NCI-H2029 (cell line): ENCODE measurements at places on chromosomes 5 and 9.

DNA sequence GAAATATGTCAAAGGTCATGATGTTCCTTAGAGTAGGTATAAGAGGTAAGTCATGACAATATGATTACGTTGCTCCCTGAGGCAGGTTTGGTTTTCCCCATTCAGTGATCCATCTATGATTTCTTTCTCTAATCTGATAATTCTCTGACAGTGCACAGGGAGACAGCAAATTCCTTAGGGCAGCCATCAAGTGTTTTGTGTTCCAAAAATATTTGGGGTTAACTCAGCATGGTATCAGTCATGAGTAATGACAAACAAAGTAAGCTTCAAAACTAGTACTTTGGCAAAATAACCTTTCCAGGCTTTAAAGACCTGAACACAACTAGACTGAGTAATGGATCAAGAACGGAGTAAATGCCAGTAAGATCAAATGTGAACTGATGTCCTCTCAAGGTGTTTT, 55.3 kb upstream of the SPATA31E1 start:
- DNase-seq: no peak

DNA sequence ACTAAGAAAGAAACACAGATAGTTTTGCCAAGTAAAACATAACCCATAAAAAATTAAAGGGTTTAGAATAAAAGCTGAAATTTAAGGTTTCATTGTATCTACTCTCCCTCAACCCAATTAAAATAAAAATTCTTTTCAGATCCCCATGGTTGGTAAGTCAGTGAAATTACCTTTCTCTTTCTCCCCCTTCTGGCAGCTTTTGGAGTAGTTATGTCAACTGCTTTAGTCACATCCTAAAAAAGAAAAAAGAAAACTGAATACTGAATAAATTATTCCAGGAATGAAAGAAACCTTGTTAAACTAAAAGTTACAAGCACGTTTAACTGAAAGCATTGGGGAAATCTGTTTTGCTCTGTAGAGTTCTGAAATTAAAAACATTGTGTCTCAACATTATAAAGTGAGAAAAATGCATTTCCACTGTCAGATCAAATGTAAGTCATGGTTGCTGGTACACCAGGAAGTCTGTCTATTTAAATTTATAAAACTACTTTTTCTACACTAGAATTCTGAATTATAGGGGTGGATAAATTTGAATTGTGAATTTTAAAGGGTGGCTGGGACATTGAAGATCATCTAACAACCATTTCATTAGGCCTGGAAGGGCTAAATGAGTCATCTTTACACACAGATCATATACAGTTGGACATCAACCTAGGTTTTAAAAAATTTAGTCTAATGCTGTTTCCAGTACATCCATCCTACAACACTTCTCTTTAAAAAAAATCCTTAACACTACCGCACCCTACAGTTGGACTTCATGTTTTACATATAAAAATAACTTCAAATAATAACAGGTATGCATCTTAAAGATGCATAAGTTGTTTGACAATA, 24.7 kb downstream of the PSIP1 start:
- DNase-seq: no peak

DNA sequence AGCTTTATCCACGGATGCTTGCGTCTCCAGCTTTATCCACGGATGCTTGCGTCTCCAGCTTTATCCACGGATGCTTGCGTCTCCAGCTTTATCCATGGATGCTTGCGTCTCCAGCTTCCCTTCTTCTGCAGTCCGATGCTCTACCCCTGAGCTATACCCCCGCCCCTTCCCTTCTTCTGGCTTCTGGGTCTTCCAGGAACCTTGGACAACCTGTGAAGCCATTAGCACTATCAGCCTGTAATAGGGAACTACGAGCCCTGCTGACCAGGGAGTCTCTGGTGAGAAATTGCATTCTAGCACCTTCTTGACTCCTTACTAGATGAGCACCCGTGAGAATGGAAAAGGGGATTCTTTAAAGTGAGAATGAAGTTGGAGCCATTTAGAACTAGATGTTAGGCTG, 39.1 kb upstream of the SH3PXD2B start:
- DNase-seq: no peak

DNA sequence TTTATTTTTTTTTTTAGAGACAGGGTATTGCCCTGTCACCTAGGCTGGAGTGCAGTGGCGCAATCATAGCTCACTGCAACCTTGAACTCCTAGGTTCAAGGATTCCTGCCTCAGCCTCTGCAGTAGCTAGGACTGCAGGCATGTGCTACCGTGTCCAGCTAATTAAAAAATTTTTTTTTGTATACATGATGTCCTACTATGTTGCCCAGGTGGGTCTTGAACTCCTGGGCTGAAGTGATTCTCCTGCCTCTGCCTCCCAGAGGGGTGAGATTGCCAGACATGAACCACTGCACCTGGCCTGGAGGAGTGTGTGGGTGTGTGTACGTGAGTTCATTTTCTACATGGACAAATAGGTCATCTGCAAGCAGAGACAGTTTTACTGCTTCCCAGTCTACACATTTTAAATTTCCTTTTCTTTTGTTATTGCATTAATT, 33.8 kb downstream of the JMY start:
- DNase-seq: no peak

- no peak for DNase-seq
These were observed 233.7 kb upstream of the TARS1 start for GRCh38 chr5:33206962-33207506.

- no peak for DNase-seq
These were observed 47.8 kb upstream of the ALDH1B1 start for GRCh38 chr9:38344566-38345324.

DNA sequence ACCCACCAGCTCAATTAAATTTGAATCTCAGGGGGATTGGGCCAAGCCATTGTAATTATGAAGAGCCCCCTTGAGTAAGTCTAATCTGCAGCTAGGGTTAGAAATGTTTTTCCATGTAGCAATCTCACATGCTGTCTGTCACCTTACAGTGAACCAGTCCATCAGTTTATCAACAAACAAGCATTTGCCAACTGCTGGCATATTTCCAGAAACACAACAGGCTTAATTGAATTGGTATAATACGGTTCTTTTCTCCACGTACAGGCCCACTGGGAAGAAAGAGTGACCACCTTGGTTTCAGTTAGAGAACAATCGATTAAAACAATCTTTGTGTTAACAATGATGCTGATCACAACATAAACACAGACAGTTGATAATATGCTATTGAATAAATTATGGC, 67.4 kb downstream of the NSUN2 start:
- peak; percentile 20 for DNase-seq

DNA sequence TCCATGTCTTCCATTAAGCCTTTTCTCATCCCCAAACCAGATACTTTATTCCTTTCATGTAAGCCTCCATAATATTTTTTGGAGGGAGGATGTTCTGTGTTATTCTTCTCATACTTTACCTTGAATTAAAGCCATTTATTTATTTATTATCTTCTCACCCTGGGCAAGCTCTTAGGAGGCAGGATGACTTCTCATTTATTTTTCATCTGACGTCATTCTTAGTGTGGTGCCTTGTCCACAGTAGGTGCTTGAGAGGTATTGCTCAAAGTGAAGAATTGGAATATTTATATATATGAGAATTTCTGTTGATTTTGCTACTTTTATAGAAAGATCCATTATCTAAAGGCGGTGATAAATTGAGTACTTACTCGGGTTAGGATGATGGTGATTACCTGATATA, 458.3 kb upstream of the ACTBL2 start:
- DNase-seq: no peak

DNA sequence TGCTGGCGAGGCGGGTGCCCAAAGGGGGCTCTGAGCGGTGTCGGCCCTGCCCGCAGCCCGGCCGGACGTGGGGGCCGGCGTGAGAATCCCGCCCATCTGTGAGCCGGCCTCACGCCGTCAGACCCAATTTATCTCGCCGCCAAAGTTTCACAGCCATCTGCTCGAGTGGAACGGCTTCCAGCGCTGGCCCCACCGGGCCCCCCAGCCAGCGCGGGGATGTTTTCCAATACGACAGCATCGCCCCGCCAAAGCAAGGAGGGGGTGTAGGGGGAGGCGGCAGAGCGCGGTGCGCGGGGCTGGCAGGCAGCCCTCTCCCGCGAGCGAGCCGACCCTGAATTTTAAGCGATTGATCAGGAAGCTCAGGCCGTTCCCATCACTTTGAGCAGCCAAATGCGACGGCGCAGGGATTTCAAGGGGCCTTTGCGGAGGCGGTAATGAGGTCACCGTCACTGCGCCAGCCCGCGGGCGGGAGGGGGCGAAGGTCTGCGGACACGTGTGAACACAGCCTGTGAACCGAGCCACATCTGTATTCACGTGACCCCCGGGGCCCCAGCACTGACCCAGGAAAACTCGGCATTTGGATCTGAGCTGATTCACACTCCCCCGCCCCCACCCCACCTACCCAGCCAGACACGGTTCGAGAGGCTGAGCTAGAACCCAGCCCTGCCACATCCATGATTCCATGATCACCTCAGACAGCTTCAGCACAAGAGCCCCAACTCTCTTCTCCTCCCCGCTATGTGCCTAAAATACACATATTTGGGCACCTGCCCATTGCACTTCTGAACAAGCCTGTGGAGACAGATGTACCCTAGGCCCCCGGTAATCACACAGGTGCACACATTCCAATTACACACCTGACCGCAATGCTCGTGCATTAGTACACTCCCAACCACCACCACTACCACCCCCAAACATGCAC, 47.8 kb upstream of the PSD2 start:
- DNase-seq: peak; percentile 18

DNA sequence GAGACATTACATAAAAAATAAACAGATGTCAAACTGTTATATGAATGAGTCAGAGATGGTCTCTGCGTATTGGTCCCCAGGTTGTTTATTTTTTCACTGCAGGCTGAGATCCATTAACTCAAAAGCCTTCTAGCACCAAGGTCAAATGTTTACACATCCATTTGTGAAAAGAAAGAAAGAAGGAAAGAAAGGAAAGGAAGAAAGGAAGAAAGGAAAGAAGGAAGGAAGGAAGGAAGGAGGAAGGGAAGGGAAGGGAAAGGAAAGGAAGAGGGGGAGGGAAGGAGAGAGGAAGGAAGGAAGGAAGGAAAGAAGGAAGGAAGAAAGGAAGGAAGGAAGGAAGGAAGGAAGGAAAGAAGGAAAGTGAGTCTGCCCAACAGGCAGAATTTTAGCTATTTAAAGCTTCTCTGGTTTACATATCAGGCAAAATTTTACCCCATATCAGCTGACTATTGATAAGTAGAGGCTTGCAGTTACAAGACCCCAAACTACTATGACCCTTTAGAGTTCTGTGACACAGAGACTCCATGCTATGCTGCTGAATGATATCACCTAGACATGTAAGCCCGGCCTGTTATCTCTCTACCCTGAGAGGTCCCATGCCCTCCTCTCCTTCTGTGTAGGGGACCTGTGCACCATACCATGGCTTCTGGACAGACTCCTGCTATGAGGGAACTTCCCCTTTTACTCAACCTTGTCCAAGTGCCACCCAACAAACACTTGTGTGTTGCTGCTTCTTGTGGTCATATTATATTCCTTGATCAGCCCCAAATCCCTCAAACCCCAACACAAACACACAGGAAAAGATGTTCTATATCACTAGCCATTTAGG, 59.0 kb downstream of the DRD1 start:
- peak; percentile 5 for DNase-seq

DNA sequence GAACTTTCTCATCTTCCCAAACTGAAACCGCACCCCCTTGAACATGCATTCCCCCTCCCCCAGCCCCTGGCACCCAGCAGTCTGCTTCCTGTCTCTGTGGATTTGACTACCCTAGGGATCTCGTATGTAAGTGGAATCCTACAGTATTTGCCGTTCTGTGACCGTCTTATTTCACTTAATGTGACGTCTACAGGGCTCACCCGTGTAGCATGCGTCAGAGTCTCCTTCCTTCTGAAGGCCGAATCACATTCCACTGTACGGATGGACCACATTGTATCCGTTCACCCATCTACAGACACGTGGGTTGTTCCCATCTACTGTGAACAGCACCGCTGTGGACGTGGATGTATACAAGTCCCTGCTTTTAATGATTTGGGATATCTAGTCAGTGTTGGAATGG, 4.5 kb downstream of the PRRX2 start:
- no peak for DNase-seq

DNA sequence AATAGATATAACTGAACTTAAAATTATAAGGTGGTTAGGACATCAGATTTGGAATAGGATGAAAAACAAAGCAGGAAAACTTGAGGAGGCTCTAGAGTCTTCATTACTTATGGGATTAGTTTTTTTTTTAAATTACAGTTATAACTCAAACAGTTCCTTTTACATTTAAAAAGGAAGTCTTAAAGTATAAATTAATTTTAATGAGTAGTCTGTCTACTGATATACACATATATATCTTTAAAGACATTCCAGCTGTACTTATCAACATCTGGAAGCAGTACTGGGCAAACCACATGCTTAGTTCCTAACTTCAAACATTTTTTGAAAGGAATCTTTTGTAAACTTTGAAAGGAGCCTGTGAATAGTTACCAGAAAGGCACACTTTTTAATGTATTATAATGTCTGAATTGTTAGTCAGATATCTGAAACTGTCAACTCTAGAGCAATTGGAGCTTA, 6.0 kb downstream of the ACTBL2 start:
- DNase-seq: no peak

DNA sequence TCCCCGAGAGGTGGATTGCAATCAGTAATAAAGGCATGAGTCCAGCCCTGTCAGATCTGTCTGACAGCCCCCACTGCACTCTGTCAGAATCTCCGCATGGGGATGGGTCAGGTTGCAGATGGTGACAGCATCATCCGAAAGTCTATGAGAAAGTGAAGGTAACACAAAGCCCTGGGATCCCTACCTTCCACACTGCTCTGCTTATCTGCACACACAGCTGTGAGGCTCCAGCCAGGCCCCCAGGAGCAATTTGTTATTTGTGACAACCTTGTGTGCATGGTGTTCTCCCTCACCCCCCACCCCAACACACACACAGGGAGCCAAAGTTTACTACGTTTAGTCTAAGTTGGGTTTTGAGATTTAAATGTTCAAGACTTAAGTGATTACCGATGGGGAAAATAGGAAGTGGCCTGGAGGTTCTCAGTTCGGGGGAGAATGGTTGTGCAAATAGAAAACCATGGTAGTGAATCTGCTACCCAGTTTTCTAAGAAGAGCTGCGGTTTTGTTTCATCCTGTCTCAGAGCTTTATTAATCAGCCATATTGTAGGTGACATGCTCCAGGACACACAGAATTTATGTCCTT, 92.7 kb downstream of the SV2C start:
- no peak for DNase-seq

- DNase-seq: no peak
These were observed 459.9 kb upstream of the ZNF462 start for GRCh38 chr9:106403081-106403480.

- no peak for DNase-seq
These were observed 54.4 kb downstream of the CCDC192 start for GRCh38 chr5:127757576-127757975.

- peak; percentile 41 for DNase-seq
These were observed 26.2 kb downstream of the NDUFA8 start for GRCh38 chr9:122133263-122133983.

- DNase-seq: no peak
These were observed 153.8 kb upstream of the CYLC2 start for GRCh38 chr9:102841376-102841775.

GRCh38 chr9:36691671-36692070, 119.0 kb downstream of the MELK start:
- DNase-seq: no peak
